CD4-positive, alpha-beta T cell treated with Interleukin-15 for 4 hours (primary cell): ENCODE measurements at places on chromosomes 3 and 15.
A peak's percentile ranks its signal among the peaks of the same experiment; 100 is the strongest.

GRCh38 chr15:64696481-64696880 is 78.9 kb downstream of the RBPMS2 start:
- no peak for DNase-seq

DNA sequence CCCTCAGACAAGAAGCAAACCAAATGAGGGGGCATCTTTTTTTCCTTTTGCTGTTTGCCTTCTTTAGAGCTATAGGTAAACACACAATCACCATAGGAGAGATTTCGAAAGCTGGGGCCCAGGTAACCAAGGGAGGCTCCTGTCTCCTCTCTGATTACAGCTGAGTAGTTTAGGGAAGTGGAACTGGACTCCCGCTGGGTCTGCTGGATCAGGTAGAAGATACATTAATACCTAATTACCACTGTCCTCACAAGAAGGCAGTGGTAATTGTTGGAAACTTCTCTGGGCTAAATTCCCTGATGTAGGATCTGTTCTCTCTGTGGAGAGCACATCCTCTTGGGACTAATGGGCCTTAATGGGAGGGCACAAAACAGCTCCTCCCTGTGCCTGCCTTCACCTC is 32.7 kb downstream of the HDC start:
- no peak for DNase-seq

GRCh38 chr15:25525741-25526140 is 86.9 kb upstream of the UBE3A start:
- DNase-seq: no peak

DNA sequence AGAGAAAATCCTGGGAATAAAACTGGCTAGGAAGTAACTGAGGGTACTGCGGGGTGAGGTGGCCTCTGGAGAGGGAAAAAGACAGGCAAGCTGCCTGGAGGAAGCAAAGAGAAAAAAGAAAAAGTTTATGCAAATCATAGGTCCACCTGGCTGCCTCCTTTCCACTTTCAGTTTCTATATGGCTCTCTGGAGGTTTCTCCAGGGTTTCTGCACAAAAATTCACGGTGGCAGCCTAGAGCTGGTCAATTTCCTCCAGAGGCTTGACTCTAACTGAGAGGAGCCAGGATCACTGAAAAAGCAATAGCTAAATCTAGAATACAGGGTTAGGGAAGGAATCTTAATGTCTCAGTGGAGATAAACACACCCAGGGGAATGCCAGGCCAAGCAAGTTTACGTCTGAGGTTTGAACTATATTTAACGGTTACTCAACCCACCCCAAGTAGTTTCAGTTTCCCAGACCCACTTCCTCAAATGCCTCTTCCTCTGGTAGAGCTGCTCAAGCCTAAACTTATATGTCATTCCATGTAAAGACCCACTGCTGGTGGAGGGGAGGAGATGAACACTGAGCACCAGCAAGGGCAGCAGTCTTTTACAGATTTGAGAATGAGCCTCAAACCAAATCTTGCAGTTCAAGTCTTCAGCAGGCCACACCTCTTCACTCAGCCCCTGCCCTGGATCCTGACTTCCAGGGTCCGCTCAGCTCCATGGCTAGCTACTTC is 5.7 kb downstream of the LYSMD2 start:
- peak; percentile 56 for DNase-seq

DNA sequence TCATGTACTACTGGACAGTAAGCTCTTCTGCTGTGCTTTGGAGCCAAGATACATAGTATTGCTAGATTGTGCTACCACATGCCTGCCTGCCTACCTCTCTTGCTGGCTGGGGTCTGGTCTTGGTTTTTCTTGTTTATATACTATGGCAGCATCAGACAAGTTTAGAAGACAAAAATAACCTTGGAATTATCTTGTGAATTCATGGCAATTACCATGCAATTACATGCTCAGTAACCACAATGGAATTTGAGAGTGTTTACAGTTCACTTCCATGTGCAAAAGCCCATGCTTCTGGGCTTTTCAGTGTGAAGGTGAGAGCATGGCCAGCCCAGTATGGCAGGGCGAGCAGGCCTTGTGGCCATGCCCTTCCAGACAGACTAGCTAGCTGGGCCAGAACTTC is 48.0 kb upstream of the C15orf61 start:
- DNase-seq: no peak
